ENCODE measurements at places on chromosomes 6 and 20.

DNA sequence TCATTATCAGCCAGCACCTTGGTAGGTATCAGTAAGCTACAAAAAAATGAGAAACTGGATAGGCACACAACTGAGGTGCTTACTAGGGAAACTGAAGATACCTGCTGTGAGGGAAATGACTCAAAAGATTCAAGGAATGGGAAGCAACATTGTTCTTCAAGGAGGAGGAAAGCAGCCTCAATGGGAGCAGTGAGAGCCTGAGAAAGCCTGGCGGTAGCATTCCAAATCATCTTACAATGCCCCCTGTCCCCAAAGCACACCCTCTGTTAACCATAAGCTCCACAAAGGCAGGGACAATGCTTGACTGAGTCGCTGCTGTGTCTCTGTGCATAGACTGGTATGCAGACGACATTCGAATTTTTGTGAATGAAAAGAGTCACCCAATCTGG, 10.6 kb downstream of the PKHD1 start:
- no peak for DNase-seq

DNA sequence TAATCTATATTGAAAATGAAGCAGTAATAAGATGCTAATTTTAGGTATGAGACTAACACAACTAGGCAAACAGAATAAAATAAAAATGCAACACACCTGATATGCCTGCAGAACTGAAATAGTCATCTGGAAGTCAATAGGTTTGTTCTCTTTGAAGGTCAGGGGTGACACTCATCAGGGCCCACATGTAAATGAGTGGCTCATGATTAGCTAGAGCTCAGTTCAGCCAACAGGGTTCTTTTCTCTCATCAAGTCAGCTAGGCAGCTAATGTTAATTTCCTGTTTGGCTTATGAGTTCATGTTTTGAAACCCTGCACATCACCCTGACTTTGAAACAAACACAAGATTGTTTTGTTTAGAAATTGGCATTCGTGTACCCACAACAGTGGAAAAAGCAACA, 23.8 kb downstream of the SMLR1 start:
- DNase-seq = no peak

DNA sequence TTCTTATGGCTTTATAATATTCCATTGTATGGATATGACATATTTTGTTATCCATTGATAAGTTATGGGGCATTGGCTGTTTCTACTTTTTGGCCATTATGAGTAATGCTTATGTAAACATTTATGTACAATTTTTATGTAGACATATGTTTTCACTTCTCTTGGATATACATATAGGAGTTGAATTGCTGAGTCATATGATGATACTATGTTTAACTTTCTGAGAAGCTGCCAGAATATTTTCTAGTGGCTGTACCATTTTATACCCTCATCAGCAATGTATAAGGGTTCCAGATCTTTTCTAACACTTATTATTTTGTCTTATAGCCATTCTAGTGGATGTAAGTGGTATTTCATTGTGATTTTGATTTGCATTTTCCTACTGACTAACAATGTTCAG, 23.1 kb downstream of the OTOR start:
- no peak for DNase-seq

- DNase-seq = no peak
Measured at GRCh38 chr6:167683028-167683862, 143.5 kb upstream of the AFDN start.

- no peak for DNase-seq
Measured at GRCh38 chr6:113055061-113055460, 707.9 kb downstream of the RFPL4B start.

GRCh38 chr20:56328861-56329260, 29.9 kb upstream of the FAM210B start:
- DNase-seq = no peak
